ENCODE measurements at places on chromosomes 1 and 21. TPM values are rescaled to one million over a fixed set of nuclear protein-coding genes. Genes with fewer than 3 reads are reported as not detected.

The SDE2 gene
- total RNA-seq, result 27.7 TPM

- no peak for DNase-seq
Measured at GRCh38 chr1:211339631-211340041, 13.0 kb downstream of the TRAF5 start.

DNA sequence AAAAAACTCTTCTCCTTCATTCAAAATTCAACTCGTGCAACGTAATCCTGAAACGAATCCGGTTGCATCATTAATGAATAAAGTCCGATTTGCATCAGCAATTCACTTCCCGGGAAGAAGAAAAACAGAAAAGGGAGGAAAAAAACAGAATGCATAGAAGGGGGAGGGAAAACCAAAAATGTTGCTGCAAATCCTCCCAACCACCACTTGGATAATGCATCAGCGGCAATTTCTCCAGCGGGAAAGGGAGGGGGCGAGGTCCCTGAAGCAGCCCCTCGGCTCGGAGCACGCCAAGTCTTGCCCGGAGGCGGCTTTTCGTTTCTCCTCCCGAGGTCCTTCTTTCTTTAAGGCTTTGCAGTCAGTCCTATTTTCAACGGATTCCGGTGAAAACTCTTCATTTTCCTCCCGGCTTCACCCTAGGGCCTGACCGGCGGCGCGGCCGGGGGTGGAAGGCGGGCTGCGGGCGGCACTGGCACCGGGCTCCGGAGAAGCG lies 723 bp downstream of the CDC42BPA start:
- DNase-seq, result no peak

DNA sequence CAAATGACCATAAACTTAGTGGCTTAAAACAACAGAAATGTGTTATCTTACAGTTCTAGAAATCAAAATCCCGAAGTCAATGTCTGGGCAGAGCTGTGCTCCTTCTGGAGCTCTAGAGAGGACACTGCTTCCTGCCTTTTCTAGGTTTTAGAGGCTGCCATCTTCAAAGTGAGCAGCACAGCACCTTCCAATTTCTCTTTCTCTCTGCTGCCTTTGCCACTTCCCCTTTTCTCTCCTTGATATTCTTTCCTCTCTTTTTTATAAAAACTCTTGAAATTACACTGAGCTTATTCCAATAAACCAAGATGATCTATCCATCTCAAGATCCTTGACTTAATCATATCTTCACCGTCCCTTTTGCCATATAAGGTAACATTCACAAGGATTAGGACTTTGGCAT lies 616.9 kb downstream of the PLPP3 start:
- DNase-seq, result no peak

The GCSAML gene
- total RNA-seq, result not detected

DNA sequence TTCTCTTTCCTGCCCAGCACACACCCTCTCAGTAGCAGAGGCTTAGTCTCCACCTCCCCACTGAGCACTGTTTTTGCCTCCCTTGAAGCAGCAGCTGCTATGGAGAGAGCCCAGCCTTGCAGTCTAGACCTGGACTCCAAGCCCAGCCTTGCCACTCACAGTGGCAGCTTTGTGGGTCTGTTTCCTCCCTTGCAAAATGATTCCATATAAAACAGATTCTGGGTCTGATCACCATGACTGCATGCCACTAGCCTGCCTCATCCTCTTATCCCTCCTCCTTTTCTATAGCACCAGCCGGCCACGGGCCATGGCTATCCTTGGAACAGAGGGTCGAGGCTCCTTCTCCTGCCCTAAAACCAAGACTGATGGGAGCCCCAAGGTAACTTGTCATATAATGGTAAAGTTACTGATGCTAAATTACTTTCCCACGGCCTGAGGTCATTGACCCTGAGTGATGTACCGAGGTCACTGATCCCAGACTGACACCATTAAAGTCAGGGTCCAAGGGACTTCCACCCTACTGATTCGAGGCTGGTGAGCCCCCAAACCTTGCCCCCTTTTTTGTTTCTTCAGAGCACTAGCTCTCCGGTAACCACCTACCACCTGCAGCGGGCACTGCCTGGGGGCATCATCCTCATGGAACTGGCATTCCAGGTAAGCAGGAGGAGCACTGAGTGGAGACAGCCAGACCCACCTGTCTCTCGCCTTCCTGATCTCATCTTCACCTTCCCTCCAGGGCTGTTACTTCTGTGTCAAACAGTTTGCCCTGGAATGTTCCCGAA lies 7.9 kb downstream of the HYI start:
- DNase-seq, result no peak

The DISP3 gene
- total RNA-seq, result 0.07 TPM

GRCh38 chr1:215567491-215568298 lies 591 bp downstream of the KCTD3 start:
- no peak for DNase-seq

DNA sequence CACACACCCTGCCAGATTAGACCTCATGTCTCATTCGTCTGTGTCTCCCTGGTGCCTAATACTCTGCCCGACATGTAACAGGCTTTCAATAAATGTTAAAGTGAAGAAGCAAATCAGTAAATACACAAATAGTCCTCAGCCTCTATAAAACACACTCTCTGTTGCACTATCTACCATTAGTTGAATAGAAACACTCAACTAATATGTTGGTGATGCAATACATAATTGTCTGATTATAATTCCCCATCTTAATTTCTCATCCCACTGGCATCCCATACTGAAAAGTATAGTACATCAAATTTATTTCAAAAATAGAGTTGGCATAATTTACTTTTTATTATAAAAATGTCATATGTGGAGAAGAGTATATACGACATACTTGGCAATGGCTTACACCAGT lies 162.4 kb downstream of the PAPPA2 start:
- no peak for DNase-seq

DNA sequence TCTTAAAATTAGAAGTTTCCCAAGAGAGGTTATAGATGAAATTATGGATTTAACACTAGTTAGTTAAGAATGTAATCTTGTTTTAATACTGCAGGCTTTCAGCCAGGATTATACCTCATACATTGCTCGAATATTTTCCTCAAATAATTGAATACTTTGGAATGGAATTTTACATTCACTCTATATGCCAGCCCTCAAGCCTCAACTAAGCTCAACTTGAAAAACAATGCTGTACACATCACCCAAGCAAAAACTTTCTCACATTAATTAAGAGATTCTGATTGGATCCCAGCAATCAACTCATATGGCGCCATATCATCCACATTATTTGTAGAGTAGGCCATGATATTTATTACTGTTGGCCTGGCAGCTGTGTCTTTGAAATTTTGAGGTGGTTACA lies 710.7 kb upstream of the ADAMTS5 start:
- DNase-seq, result no peak

All from pulmonary artery endothelial cell (primary cell).